ENCODE measurements at places on chromosomes 13 and 19.

- no peak overlapping the region for H3K4me3 ChIP-seq
- no peak for DNase-seq
Observed at GRCh38 chr13:70255406-70255991, 147.2 kb upstream of the KLHL1 start.

DNA sequence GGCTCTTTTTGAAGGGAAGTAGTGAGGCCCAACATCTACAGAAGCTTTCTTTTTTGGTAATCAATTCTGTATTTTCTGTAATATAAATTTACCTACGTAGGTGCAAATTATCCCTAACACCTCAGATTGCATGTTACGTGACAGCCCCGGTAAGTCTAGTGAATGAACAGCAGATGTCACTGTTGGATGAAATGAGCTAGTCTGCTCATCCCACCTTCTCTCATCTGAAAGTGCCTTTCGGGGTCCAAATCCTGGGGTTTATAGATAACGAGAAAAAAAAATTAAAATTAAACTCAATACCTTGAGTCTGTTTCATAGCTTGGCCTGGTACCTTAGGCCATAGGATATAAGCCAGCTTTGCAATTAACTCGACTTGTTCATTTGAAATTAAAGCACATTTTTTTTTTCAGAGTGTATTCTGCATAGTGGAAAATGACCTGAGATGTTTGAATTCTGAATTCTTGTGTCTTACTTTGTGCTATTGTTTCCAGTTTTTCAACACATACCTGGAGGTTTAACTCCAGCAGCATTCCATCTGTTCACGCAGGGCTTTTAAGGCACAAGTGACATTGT is 548.2 kb downstream of the GPC5 start:
- H3K36me3 ChIP-seq, result no peaks in the 10 kb centered on the region
- no peak overlapping the region for H3K27ac ChIP-seq
- DNase-seq, result no peak

DNA sequence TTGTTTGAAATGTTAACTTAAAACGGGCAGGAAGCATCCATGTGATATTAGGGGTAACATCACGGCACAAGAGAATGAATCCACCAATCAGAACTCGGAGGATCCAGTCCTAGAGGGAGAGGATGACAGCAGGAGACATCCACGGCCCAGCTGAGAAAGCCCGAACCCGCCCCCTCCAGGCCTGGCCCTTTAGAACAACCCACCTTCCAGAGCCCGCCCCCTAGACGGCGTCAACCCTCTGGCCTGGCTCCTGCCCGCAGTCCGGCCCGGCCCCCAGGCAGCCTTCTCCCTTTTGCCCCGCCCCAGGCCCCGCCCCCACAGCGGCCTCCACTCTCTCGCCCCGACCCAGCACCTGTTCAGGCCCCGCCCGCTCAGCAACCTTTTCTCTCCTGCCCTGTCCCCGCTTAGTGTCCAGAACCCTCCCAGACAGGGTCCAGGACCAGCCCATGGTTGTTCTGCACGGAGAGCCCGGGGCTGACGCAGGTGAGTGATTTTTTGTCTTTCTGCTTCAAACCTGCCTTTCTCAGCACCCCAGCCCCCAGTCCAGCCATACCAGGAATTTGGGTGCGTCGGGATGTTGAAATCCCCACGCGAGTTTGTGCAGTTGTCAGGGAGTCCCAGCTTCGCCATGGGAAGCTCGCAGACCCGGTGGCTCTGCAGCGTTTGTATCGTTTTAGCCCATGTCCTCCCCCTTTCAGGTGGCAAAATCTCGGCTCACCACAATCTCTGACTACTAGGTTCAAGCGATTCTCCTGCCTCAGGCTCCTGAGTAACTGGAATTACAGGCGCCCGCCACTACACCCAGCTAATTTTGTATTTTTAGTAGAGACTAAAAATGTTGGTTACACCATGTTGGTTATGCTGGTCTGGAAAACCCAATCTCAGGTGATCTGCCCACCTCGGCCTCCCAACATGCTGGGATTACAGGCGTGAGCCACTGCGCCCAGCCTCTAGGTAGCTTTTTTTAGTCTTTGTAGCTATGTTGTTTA is 16.1 kb downstream of the ZNF816 start:
- no peak overlapping the region for H3K27ac ChIP-seq
- no peaks in the 10 kb centered on the region for H3K27me3 ChIP-seq
- peaks cover 15% of the 10 kb centered on the region for H3K4me1 ChIP-seq
- no peak overlapping the region for H3K4me3 ChIP-seq
- DNase-seq, result peak; percentile 75
- H3K36me3 ChIP-seq, result peaks cover 3% of the 10 kb centered on the region

DNA sequence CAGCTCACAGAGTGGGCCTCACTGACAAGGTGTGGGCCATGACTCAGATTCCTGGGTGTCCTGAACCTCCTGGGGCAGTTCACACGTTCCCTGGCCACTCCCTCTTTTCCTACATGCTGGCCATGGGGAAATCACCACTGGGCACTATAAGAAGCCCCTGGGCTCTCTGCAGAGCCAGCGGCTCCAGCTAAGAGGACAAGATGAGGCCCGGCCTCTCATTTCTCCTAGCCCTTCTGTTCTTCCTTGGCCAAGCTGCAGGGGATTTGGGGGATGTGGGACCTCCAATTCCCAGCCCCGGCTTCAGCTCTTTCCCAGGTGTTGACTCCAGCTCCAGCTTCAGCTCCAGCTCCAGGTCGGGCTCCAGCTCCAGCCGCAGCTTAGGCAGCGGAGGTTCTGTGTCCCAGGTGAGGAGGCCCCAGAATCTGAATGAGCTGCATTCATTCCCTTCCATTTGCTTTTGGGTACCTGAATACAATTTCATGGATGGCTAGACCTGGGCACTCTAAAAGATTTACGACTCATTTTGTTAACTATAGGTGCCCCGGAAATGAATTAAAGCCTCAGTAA is at the start of gene OLFM4:
Gene OLFM4, plus strand, starts transcription at position 177 of the 567 bp plus-strand sequence. Its CDS starts 24 bp downstream, at position 201.
- no peak within 1 kb of the TSS for H3K4me3 ChIP-seq
- no peaks in the 10 kb centered on the region for H3K36me3 ChIP-seq
- no peak for DNase-seq
- no peaks in the 10 kb centered on the region for H3K27me3 ChIP-seq
- H3K4me1 ChIP-seq, result no peaks in the 10 kb centered on the region
- H3K27ac ChIP-seq, result no peak within 1 kb of the TSS

GRCh38 chr19:43910884-43911283 is 24.2 kb downstream of the ZNF45 start:
- no peak overlapping the region for H3K27ac ChIP-seq
- no peaks in the 10 kb centered on the region for H3K27me3 ChIP-seq
- H3K4me1 ChIP-seq, result no peaks in the 10 kb centered on the region
- peaks cover under 1% of the 10 kb centered on the region for H3K36me3 ChIP-seq
- H3K4me3 ChIP-seq, result no peak overlapping the region

GRCh38 chr19:5130371-5131030 is 161.6 kb downstream of the KDM4B start:
- H3K4me3 ChIP-seq, result no peak overlapping the region
- H3K27ac ChIP-seq, result no peak overlapping the region
- H3K36me3 ChIP-seq, result no peaks in the 10 kb centered on the region
- H3K4me1 ChIP-seq, result peaks cover 27% of the 10 kb centered on the region
- H3K27me3 ChIP-seq, result no peaks in the 10 kb centered on the region
- no peak for DNase-seq

DNA sequence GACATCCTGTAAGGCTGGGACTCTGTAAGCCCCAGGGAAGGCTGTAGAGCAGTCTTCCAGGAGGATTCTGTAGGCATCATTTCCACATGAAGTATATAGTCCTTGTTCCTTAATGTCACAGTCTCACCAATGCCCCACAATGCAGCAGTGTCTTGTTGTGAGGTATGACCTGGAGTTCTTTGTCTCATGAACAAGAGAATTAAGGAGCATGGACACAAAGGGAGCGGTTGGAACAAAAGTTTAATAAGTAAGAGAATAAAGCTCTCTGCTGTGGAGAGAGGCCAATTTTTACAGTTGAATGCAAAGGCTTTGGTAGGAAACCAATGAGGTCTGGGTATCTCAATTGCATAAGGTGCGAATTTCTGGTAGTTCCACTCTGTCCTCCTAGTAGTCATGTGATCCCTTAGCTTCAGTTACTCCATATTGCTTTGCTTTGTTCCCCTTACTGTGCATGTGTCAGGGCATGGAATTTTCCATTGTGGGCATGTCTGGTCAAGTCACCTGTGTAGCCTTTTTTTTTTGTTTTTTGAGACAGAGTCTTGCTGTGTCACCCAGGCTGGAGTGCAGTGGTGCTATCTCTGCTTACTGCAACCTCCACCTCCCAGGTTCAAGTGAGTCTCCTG is 124.3 kb upstream of the TMTC4 start:
- no peak overlapping the region for H3K4me3 ChIP-seq
- no peaks in the 10 kb centered on the region for H3K4me1 ChIP-seq
- DNase-seq, result no peak
- H3K27me3 ChIP-seq, result no peaks in the 10 kb centered on the region
- no peak overlapping the region for H3K27ac ChIP-seq

DNA sequence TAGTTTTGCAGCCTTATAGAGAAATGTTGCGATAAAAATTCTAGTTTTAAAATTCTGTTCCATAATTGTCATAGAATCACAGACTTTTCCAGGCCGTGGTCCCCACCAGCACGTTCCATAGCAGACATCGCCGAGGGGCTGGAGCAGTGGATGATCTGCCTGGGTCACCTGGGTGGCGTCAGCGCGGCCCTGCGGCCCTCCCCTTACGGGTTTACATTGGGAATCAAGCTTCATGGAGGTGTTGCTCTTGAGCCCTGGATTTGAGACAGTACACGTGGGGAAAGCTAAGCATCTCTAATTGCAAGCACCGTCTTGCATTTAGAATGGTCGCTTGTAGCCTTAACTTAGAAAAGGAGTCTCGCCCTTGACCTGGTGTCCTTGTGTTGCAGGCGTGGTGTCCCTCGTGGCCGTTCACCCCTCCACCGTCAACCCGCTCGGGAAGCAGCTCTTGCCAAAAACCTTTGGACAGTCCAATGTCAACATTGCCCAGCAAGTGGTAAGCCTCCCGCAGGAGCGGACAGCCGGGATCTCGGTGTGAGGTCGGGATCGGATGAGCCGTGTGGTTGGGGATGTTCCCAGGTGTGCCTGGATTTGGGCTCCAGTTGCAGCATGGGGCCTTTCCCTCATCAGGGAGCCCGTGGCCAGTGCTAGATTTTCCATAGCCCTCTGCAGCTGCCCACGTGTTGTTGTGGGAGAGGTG is 35.1 kb downstream of the ATP4B start:
- H3K27me3 ChIP-seq, result no peaks in the 10 kb centered on the region
- DNase-seq, result no peak
- no peaks in the 10 kb centered on the region for H3K36me3 ChIP-seq
- no peak overlapping the region for H3K4me3 ChIP-seq
- H3K4me1 ChIP-seq, result no peaks in the 10 kb centered on the region
